ENCODE measurements at places on chromosomes 16 and 17. TPM values are rescaled to one million over a fixed set of nuclear protein-coding genes. Genes with fewer than 3 reads are reported as not detected.

DNA sequence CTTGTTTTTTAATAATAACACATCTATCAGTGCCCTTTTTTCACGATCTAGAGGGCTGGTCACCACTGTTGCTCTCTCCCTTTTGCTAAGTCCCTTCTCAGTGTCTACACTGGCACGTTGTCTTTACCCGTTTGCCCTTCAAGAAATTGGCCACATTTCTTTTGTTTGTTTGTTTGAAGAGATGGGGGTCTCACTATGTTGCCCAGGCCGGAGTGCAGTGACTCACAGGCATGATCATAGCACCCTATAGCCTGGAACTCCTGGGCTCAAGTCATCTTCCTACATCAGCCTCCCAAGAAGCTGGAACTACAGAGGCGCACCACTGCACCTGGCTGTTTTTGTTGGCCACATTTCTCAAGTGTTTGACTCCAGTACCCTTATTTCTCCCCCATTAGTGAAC, 138.0 kb upstream of the AXIN2 start:
- no peak for DNase-seq
- no peaks in the 10 kb centered on the region for H3K27me3 ChIP-seq
- no peak overlapping the region for H3K4me3 ChIP-seq
- H3K27ac ChIP-seq, result no peak overlapping the region

DNA sequence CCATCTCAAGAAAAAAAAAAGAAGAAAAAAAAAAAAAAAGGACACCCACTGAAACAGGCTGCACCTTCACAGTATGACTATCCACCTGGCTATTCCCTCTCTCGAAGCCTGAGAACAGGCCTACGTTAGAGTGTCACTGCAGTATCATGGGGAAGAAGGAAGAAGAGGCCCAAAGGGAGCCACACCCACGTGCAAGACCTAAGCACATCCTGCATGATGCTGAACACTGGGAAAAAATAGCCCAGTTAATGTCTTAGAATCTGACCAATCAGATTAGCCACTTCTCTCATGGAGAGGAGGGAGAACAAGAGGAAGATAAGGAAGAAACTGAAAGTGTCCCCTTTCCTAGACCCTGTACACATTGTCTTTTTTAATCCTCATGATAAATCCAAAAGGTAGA, 19.5 kb upstream of the MED13 start:
- no peaks in the 10 kb centered on the region for H3K4me1 ChIP-seq
- H3K4me3 ChIP-seq, result no peak overlapping the region
- DNase-seq, result no peak
- no peak overlapping the region for H3K27ac ChIP-seq
- H3K36me3 ChIP-seq, result no peaks in the 10 kb centered on the region

DNA sequence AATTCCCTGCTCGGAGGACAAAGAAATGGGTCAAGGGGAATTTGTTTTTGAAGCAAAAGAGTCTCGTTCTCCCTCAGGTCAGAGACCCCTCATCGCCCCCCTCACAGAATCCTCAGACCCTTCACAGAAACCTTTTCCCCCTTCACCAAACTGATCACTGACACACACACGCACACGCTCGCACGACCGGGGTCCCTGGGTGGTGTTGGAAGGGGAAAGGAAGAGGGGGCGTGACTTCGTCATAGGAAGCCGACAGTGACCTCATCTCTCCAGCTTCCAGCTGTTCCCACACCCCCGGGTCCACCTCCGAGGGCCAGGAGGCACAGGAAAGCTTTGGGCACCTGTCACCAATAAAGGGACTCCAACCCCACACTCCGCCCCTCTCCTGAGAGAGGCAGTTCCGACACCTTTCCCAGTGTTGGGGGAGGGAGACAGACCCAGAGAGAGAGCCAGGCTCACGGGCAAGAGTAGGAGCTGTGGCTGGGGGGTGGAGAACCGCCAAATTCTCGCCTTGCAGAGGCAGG, 1.2 kb downstream of the ASGR1 start:
- H3K4me3 ChIP-seq, result peak overlapping the region; percentile 11
- no peaks in the 10 kb centered on the region for H3K27me3 ChIP-seq
- DNase-seq, result peak; percentile 17
- H3K4me1 ChIP-seq, result peaks cover 26% of the 10 kb centered on the region
- H3K27ac ChIP-seq, result no peak overlapping the region

CHST4 gene
- total RNA-seq, result not detected

All from thyroid gland (tissue), 4 donors.